ENCODE measurements at places on chromosomes 1 and 21. TPM values are rescaled to one million over a fixed set of nuclear protein-coding genes. Genes with fewer than 3 reads are reported as not detected.
A peak's percentile ranks its signal among the peaks of the same experiment; 100 is the strongest.

DNA sequence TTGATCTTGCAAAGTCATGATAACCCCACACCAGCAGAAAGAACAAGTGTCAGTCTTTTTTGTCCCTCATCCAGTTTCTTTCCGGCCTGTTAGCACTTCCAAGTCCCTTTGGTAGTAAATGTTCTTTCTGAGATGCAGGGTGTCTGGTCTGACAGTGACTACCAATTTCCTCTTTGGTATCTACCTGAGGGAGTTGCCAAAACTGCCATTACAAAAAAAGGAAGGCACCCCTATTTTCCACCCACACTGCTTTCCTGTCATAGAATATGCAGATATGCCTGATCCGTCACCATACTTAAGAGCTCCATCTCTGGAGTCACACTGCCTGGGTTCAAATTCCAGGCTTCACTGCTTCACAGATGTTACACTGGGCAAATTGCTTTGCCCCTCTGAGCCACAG lies 72.4 kb downstream of the ZNF281 start:
- DNase-seq, result no peak

- DNase-seq, result no peak
These were observed 48.8 kb downstream of the ATP5PO start for GRCh38 chr21:33866826-33867225.

GRCh38 chr1:192270398-192270797 lies 46.4 kb upstream of the RGS21 start:
- DNase-seq, result no peak

DNA sequence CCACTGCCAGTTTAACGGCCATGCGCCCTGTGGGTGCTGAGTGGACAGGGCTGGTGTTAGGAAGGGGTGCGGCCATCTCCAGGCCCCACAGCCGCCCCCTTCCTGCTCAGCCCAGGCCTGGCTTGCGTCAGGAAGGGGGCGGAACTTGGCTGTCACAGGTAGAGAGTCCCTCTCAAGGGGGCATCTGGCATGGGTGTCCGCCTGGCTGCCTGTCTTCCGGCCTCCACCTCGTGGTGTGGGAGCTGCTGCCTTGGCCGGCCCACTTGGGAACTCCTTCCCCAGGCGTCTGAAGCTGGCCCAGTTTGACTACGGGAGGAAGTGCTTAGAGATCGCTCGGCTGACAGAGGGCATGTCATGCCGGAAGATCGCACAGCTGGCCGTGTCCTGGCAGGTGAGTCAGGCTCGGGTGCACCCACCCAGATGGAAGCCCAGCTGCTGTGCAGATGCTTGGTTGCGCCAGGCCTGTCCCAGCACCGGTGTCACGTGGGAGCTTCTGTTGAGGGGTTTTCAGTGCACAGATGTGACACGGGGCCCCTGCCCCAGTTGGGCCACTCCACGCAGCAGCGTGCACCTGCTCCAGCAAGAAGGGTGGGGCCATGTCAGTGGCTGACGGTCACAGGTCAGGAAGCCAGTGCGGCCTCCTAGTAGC lies 9.1 kb upstream of the ATAD3B start:
- peak; percentile 52 for DNase-seq

DNA sequence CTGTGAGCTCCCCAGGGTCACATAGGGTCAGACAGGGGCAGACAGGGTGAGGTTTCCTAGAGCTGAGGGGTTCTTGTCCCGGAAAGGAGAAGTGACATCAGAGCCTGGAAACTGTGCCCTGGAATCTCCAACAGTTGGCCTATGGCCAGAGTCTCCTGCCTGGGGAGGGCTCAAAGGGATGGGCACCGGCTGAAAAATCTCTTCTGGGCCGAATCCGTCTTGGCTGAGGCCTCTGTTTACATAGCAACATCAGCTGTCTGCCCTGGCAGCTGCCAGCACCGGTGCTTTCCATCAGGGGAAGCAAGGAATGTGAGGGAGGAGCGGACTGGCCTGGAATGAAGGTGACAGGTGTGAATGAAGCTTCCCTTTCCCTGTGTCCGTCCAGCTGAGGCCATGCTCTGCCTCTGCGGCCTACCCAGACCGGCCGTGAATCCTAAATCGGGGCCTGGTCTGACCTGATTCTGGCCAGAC lies 30.7 kb downstream of the VASH2 start:
- peak; percentile 66 for DNase-seq

GRCh38 chr21:27359141-27359540 lies 392.3 kb upstream of the ADAMTS5 start:
- no peak for DNase-seq

DNA sequence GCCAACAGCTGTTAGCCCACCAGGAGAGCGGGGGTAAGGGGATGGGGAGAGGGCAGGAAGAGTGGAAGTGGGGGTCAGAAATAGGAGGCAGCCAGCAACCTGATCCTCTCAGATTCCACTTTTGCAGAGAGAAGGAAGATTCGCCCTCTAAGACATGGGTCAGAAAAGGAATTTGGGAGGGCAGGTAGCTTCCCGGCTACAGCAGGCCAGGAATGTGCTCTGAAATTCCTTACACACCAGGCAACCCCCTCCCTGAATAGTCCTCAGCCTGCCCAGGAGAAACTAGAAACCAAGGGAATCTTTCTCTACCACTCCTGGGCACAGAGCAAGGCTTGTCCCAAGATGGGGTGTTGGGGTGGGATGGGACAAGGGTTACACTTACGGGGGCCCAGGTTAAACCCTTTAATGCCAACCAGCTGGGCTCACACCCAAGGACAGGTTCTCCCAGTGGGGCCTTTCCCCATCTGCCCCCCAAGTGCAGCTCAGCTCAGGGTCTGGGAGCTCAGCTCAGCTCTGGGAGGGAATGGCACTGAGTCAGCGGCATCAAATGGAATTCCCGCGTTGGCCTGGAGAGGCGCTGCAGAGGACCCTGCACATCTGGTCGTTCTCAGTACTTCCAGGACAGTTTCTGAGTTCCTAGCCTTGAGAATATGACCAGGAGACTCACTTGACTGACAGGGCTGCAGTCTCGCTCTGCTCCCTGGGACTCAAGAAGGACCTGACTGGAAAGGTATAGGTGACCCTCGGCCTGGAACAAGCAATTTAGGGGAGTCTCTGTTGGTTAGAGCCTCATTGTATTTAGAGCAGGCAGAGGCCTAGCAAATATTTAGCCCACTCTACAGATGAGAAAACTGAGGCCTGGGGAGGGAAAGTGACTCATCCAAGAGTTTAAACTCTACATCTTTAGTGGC lies 761 bp downstream of the TNNT2 start:
- peak; percentile 60 for DNase-seq

DNA sequence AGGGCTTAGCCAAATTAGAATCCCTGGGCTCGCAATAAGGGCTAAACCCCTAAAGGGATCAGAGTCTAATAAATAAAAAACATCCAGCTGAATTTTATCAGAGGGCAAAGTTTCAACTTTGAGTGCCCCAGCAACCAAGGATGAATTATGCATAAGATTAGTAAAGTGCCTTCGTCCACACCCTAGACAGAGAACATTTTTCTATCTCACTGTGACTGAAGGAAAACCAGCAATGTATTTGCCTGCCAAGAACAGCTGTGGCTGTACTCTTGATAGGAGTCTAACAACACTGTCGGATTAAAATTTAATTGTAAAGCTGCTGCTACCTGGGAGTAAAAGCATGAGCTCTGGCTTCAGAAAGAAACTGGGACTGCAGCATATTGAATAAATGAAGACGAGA lies 23.3 kb downstream of the WNT2B start:
- no peak for DNase-seq

GRCh38 chr21:37237764-37238163 lies 29.4 kb downstream of the VPS26C start:
- no peak for DNase-seq

GRCh38 chr1:25198663-25199252 lies 33.5 kb downstream of the SYF2 start:
- DNase-seq, result peak; percentile 63

DNA sequence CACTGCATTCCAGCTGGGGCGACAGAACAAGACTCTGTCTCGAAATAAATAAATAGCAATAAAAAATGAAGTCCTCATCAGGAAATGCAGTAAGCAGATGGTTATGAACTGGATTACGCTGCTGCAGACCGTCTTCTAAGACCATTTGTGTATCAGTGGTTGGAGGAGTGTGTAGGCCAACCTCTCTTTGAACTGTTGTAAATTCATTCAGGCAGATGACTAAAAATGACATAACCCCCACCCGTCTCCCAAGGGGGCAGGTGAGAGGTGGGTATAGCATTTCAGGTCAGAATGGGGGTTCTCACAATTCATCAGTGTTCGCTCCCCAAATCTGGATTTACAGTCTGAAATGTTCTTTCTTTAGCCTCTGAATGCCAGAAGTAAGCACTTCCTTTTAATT lies 177.3 kb downstream of the KIF26B start:
- DNase-seq, result no peak

GRCh38 chr21:26281506-26281905 lies 110.9 kb upstream of the APP start:
- DNase-seq, result no peak

GRCh38 chr1:83530506-83530905 lies 468.4 kb downstream of the TTLL7 start:
- DNase-seq, result no peak

DNA sequence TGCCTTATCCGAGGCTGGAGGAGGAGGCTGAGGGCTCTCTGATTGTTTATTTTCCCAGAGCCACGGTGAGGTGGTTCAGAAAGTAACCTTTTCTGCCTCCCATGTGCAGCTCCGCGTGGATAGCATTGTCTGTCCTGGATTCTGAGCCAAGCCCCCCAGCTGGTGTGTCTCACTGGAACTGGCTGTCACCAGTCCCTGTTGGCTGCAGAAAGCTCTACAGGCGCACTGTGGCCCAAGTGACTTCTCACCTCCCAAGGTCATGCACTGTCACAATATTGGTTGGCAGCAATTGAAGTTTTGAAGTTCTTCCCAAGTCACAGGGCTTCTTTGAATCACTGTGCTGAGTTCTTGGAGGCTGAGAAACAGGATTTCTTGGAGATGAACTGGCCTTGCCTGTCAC lies 8.2 kb downstream of the BMP8A start:
- peak; percentile 62 for DNase-seq

GRCh38 chr1:168466714-168467131 lies 77.1 kb downstream of the XCL2 start:
- no peak for DNase-seq

DNA sequence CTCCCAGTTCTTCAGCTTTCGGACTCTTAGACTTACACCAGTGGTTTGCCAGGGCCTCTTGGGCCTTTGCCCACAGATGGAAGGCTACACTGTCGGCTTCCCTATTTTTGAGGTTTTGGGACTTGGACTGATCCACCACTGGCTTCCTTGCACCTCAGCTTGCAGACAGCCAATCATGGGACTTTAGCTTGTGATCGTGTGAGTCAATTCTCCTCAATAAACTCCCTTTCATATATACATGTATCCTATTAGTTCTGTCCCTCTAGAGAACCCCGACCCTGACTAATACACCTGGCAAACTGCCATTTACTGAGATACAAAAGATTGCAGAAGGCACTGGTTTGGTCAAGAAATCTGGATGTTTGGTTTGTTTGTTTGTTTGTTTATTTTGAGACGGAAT lies 6.4 kb upstream of the RAB4A start:
- no peak for DNase-seq

- no peak for DNase-seq
These were observed 9.1 kb downstream of the MRAP start for GRCh38 chr21:32307706-32308105.

GRCh38 chr1:70979313-70979712 lies 68.3 kb downstream of the PTGER3 start:
- DNase-seq, result no peak

GRCh38 chr1:87028576-87028975 lies 114.1 kb downstream of the HS2ST1 start:
- DNase-seq, result no peak

- DNase-seq, result no peak
These were observed 21.5 kb downstream of the GFI1 start for GRCh38 chr1:92465256-92465647.

GRCh38 chr1:66575739-66576138 lies 41.8 kb downstream of the SGIP1 start:
- no peak for DNase-seq

GRCh38 chr1:54952950-54953718 lies 27.3 kb upstream of the TMEM61 start:
- no peak for DNase-seq

GRCh38 chr1:56533197-56533596 lies 46.2 kb downstream of the PLPP3 start:
- DNase-seq, result no peak

The EEIG2 gene
- 5.0 TPM for total RNA-seq

The SH3BGR gene
- 127 TPM for total RNA-seq

The CBR3 gene
- total RNA-seq, result 2.6 TPM

The C1orf167 gene
- total RNA-seq, result 2.1 TPM

The FAM151A gene
- 1.2 TPM for total RNA-seq

The PRDM16 gene
- total RNA-seq, result 17.7 TPM

The A3GALT2 gene
- total RNA-seq, result not detected

The CNR2 gene
- not detected for total RNA-seq

The FAF1 gene
- total RNA-seq, result 99.2 TPM

The PM20D1 gene
- 1.6 TPM for total RNA-seq

The IGSF9 gene
- 0.79 TPM for total RNA-seq

The AADACL4 gene
- total RNA-seq, result not detected

The ZNF281 gene
- 8.8 TPM for total RNA-seq

The ATXN7L2 gene
- 3.4 TPM for total RNA-seq

The S100A3 gene
- total RNA-seq, result 0.79 TPM

The NUDT4B gene
- total RNA-seq, result not detected

The SERTAD4 gene
- 4.1 TPM for total RNA-seq

The DIRAS3 gene
- 9.7 TPM for total RNA-seq

The ADORA1 gene
- total RNA-seq, result 13.5 TPM

The VWA1 gene
- 13.5 TPM for total RNA-seq
